Stimulated activated CD8-positive, alpha-beta memory T cell treated with anti-CD3 and anti-CD28 coated beads, Interleukin-2, amount 100 ng/mL, for 48 hours (primary cell): ENCODE measurements at places on chromosomes 16 and 17.

DNA sequence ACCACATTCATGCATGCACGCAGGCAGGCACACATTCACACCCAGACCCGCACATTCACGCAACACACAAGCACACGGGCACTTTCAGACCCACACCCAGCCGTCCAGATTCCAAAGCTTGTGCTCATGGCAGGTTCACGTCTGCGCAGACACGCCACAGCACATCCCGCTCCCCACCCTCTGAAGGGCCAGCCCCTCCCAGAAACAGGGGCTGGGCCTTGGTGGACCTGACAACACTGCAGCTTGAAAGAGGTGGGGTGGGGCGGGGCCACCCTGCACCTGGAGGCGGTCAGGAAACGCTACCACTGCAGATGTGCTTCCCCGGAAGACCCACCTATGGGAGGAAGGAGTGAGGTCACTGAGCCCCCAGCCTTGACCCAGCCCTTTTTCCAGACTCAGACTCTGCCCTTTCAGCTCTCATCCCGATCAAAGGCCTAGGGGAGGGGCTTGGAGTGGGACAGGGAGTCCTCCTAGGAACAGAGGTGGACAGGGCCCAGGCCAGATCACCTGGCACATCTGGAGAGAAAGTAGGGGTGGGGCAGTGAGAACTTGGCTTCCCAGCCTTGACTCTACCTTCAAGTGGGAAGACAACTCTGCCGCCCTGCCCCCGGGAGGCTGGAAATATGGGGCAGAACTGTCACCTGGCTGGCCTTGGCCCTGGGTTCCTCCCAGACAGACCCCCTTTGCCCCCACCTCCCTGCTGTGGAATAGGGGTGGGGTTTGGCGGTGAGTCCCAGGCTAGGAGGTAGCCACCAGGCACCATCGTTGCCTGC, 11.0 kb downstream of the P3H4 start:
- no peak for DNase-seq

GRCh38 chr17:10899281-10899680, 61.4 kb upstream of the PIRT start:
- no peak for DNase-seq

DNA sequence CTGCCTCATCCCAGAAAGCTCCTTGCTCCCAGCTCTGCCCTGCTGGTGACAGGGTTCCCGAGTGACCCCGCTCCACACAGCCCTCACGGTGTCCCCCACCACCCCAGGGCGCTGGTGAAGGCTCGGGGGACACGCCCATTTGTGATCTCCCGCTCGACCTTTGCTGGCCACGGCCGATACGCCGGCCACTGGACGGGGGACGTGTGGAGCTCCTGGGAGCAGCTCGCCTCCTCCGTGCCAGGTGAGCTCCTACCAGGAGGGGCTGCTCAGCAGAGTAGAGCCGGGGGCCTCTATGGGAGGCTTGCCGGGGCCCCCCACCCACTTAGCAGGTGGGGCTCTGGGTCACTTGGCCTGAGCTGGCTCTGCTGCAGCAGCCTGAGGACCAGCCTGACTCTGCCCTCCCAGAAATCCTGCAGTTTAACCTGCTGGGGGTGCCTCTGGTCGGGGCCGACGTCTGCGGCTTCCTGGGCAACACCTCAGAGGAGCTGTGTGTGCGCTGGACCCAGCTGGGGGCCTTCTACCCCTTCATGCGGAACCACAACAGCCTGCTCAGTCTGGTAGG, 11.2 kb downstream of the GAA start:
- DNase-seq: no peak

GRCh38 chr17:3744014-3744413, 20.3 kb downstream of the HASPIN start:
- DNase-seq: no peak
